GM04504 (cell line): ENCODE measurements at places on chromosomes 1 and 21.

DNA sequence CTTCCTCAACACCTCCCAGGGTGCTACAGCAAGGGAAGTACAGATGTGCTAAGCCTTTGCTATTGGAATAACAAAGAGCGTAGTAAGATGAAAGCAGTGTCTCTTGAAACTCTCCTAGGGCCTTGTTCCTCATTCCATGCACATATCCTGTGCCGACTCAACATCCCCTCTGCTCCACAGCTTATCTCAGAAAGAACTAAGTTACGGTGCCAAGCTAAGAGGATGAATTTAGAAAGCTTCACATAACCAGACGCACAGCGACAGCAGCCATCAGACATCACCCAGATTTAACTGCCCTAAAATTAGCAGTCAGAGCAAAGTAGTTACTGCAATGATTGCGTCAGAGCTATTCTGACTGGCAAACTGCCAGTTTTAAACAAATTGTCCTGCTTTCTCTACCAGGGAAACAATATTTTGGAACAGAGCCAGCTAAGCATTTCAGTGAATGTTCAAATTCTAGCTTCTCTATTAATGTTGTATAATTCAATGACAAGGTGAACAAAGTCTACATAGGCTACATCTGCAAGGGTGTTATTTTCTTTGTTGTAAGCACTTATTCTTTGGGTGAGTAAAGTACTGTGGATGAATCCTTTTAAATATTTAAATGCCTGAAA, 9.5 kb downstream of the SIPA1L2 start:
- DNase-seq = peak; percentile 38

GRCh38 chr1:14141656-14142055, 441.7 kb downstream of the PRDM2 start:
- DNase-seq = no peak

- DNase-seq = no peak
These were observed 263.8 kb downstream of the PTPRC start for GRCh38 chr1:198902655-198903054.

DNA sequence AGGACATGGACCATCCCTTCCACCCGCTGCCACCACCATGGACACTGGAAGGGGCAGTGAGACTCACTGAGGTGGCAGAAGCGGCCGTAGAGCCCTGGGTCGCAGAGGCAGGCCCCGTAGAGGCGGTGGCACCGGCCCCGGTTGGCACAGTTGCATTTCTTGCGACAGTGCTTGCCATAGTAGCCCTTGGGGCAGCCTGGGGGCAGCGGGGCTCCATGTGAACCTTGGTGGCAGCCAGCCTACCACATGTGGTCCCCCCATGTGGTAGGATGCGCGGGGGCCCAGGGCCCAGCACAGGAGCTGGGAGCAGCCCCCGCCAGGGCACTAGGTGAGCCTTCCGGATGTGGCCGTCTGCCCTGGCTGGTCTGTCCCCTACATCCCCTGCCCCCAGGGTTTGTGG, 51.6 kb downstream of the ARHGEF16 start:
- no peak for DNase-seq

GRCh38 chr1:115099693-115100050, 10.4 kb upstream of the TSPAN2 start:
- peak; percentile 43 for DNase-seq
